ENCODE measurements at places on chromosomes 12 and 14.

DNA sequence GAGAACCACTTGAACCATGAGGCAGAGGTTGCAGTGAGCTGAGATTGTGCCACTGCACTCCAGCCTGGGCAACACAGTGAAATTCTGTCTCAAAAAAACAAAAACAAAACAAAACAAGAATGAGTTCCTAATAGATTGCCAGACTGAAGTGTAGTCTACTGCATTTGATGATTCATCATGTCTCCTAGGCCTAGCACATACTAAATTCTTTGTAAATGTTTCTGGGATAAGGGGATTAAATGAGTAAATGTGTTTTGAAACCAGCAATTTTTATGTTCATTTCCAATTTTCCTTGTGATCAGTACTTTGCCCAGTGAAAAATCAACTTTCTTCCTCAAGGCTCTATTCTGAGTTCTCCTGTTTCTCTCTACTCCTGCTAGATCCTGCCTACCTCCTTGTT, 2.9 kb upstream of the DYRK2 start:
- DNase-seq, result no peak

DNA sequence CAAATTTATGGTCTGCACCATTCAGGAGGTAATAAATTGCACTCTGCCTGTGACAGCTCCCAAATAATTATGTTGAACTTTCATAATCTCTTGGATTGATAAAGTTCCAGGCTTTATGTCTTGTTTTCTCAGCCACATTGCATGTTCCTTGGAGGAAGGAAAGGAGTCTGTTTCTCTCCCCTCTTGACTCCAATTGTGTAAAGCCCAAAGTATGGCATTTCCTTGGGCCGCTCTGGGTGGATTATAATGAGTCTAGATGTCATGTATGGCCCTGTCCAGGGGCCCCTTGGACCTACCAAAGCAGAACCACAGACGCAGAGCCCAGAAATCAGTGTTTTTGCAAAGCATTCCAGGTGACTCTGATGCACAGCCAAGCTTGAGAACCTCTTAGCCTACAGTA, 160.8 kb downstream of the KSR2 start:
- no peak for DNase-seq

DNA sequence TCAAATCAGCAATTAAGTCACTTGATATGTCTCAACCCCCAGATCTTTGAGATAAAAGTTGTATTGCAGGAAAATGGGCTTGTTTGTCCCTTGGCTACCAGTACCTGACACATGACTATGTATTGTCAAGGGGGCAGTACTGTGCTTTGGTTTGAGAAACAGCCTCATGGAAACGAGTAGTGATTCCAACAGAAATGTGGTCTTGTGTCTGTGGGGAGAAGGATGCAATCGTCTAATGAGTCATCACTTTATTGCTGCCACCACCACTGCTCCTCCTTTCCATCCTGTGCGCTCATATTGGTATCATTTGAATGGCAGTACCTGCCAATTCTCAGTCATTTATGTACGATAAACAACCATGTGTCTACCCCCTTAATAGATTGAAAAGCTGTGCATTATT, 72.8 kb upstream of the ARHGAP5 start:
- DNase-seq, result no peak

DNA sequence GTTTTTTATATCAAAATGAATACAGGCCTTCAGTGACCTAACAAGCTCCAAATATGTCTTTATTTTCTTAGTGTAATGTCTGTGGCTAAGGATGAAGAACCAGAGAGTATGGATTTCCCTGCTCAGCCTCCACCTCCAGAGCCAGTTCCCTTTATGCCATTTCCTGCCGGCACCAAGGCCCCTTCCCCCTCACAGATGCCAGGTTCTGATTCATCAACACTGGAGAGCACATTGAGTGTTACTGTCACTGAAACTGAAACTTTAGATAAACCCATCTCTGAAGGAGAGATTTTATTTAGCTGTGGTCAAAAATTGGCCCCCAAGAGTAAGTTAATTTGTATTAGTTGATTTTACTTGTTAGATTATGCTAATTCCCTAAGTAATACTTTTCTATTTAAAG, 61.0 kb downstream of the KIAA0586 start:
- no peak for DNase-seq

- DNase-seq, result no peak
These were observed 1.1 kb downstream of the MGST1 start for GRCh38 chr12:16348435-16349130.

DNA sequence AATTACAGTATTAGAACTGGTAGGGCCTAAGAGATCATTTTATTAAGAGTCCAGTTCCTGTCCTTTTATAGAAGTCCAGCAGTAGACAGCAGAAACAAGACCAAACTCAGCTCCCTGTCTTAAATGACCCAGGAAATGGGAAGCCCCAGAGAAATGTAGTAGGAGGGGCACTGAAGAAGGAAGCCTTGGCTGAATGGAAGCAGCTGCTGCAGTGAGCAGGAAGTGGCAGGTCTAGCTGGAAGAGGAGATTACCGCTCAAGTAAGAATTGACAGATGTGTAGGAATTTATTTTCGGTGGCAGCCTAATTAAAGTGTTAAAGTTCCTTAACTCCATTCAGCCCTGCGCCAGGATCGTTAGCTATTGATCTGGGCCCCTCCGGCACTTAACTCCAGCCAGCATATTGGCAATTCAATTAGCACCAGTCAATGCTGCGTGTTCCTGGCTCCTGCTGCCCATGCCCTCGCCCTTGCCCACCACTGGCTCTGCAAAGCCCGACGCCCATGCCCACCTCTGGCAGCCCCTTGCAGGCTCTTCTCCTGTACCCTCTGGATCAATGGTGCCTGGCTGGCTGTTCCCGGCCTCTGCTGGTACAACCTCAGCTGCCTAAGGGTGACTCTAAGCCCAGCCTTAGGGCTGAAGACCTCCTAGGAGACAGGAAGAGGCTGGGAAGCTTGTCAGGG, 21.1 kb downstream of the ZFHX2 start:
- no peak for DNase-seq

DNA sequence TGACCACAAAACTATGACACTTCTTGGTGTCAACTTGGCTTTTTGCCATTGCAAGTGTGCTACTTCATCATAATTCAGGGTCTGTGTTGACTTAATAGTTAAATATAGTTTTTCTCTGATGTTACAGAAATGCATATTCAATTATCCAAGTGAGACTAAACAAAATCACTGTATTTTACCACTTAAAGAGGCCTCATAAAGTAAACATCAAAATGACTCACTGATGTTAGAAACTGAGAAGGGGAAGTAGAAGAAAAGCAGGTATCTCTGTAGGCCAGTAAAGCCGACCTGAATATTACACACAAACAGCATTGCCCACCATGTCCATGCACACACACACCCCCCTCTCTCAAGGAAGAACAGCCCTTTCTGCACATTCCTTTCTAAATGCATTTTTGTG, 55.4 kb downstream of the RPAP3 start:
- no peak for DNase-seq

- DNase-seq, result no peak
These were observed 26.6 kb upstream of the NXPH4 start for GRCh38 chr12:57190037-57190436.

- DNase-seq, result no peak
These were observed 620 bp downstream of the YBX3 start for GRCh38 chr12:10722502-10722904.

DNA sequence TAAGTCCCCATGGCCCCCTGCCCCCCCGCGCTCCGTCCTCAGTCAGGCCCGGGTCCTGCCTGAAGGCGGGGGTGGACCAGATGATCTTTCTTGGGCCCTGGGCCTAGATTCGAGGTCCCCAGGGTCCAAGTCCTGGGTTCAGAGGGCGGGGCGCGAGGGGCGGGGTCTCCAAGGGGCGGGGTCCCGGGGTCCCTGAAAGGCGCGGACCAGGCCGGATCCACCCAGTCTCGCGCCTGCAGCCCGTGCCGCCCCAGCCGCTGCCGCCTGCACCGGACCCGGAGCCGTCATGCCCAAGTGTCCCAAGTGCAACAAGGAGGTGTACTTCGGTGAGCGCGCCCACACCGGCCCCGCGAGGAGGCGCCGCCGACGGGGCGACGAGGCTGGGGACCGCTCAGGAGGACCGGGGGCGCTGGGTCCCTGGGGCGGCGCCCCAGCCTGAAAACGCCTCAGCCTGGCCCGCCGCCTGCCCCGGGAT, 325 bp downstream of the CRIP1 start:
- DNase-seq, result no peak

DNA sequence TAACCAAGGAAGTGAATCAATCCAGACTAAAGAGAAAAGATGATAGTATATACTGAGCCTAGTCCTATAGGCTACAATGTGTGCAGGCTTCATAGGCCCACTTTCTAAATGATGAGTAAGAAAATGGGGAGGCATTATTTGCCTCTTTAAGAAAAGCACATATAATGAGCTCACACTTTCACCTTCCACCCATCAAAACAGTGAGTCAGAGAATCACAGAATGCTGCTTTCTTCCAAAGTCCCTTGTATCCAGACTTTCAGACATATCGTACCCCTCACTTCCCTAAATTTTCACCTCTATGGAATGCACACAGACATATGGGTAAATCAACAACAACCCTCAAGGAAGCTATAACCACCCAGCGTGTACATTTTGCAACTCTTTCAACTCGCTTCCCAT, 286.4 kb upstream of the PRKD1 start:
- DNase-seq, result no peak

Data from GM12864 (cell line).